ENCODE measurements at places on chromosomes 7 and 10.

DNA sequence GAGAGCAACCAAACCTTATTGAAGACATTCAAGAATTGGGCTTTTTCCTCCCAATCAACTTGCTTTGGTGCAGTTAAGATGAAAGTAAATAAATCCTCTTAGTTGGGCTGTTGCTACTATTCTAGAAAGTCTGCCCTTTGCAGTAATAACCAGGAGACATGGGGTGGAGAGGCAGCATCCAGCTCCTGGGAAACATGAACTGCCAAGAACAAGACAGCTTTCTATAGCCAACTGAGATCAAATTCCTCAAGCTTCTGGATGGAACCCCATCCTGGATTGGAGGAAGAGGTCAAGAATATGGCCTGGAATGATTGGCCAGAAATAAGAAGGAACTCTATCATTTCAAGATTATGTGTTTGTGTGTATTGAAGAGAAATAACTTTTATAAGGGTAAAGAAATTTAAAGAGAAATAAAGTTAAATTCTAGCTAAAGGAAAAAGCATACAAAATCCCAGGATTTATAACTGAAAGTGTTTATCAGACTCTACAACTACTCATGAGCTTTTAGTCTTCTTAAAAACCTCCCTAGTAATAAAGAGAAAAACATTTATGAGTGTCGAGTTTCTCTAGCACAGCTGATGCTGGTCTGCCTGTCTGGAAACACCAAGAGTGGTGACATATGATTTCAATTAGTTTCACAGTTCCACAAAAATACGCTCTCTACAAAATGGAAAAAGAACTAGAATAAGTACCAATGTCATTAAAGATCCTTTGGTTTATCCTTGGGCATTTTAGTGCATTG lies 70.1 kb upstream of the COL1A2 start:
- DNase-seq: no peak

DNA sequence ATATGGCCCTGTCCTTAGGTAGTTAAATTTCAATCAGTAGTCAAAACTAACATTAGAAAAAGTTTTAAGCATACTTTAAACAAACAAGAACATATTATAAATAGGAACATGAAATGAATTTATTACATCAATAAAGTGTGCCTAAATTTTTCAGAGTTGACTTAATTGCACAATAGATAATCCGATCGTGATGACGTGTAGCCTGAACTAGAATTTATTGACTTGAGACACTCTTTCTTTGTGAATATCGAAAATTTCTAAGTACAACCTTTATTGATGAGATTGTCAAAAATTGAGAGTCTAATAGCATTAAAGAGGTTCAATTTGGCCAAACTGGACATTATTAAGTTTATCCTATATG lies 56.0 kb downstream of the CALD1 start:
- DNase-seq: no peak

- DNase-seq: no peak
Observed at GRCh38 chr10:105070952-105071351, 429.9 kb downstream of the SORCS3 start.

GRCh38 chr10:2463316-2463715 lies 604.0 kb upstream of the PFKP start:
- no peak for DNase-seq

GRCh38 chr7:10940704-10941355 lies 32.8 kb upstream of the PHF14 start:
- DNase-seq: no peak

- DNase-seq: no peak
Observed at GRCh38 chr10:96170230-96170629, 40.1 kb downstream of the ZNF518A start.

DNA sequence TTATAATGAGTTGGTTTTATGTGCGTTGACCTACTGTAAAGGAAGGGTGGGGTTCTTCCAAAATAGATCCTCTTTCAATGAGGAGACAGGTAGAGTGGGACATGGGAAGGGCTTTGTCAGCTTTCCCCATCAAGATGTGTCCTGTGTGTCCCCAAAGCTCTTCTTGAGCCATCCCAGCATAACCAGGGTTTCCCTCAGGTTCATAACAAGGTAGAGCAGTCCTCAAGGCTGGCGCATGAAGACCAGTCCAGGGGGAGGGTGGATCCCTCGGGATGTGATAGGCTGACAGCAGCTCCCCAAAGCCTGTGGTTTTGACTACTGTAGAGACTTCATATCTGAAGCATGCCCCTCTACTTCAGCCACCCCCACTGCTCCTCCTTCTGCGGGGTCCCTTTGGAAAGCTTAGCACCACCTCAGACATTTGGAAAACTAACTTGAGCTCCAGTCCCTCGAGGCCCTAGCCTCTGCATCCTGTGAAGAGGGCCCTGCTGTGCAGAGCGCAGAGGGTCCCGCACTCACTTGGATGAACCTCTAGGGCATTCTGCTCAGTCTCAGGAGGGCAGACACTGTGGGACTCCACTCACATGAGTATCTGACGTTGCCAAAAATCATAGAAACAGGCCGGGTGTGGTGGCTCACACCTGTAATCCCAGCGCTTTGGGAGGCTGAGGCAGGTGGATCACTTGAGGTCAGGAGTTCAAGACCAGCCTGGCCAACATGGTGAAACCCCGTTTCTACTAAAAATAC lies 1.1 kb upstream of the GIMAP8 start:
- no peak for DNase-seq

DNA sequence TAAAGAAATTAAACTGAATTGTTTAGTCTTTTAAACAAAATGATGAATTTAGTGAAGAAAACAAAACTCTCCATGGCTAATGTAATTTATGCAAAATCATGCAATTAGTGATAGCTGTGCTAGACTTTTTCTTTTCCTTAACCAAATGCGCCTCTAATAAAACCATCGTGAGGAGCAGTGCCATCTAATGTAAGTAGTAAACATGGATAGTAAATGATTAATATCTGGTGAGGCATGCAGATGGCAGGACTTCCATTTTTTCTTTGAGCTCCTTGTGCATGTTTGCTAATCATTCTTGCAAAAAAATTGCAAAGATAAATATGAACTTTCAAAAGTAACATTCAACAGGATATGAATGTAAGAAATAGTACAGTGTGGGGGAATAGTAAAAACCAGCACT lies 2.3 kb downstream of the INSYN2A start:
- no peak for DNase-seq
